ENCODE measurements at places on chromosomes 16 and 17.
A peak's percentile ranks its signal among the peaks of the same experiment; 100 is the strongest.

GRCh38 chr17:69492410-69493071, 78.0 kb downstream of the MAP2K6 start:
- no peak for DNase-seq

DNA sequence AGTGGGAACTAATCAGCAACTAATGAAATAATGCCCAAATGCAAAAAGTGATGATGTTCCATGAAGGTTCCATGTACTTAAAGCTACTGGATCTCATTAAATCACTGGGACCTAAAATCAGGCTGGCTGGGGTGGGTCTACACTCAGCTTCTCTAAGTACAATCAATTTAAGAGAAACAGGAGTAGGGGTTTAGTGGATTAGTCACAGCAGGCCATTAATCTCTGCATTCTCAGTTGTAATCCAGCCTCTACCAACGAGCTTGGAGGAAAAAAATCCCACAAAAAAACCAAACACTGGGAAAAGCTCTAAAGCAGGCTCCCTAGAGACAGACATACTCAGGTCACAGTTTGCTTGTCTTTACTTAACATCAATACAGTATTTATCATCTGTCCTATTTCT, 15.0 kb downstream of the CA10 start:
- no peak for DNase-seq

DNA sequence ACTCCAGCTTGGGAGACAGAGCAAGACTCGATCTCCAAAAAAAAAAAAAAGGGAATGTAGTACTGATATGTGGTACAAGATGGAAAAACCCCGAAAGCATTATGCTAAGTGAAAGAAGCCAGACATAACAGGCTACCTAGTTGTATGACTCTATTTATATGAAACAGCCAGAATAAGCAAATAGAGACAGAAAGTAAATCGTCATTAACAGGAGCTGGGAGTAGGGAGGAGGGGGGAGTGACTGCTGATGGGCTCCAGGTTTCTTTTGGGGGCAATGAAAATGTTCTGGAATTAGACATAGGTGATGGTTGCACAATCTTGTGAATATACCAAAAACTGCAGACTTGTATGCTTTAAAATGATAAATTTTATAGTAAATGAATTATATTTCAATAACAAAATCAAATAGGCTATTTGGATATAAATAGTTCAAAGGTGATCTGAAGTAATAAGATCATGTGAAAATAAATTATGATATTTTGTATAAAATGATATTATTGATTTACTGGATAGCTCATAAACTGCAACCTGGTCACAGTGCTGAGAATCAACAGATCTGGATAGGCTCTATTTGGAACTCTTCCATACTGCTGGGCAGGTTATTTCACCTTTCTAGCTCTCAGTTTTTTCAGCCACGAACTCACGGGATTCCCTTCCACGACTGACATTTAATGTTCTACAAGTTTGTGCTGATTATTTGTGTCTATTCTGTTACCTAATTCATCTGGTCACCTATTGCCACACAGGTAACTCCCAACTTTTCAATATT, 27.1 kb downstream of the ZNF652 start:
- DNase-seq: no peak

DNA sequence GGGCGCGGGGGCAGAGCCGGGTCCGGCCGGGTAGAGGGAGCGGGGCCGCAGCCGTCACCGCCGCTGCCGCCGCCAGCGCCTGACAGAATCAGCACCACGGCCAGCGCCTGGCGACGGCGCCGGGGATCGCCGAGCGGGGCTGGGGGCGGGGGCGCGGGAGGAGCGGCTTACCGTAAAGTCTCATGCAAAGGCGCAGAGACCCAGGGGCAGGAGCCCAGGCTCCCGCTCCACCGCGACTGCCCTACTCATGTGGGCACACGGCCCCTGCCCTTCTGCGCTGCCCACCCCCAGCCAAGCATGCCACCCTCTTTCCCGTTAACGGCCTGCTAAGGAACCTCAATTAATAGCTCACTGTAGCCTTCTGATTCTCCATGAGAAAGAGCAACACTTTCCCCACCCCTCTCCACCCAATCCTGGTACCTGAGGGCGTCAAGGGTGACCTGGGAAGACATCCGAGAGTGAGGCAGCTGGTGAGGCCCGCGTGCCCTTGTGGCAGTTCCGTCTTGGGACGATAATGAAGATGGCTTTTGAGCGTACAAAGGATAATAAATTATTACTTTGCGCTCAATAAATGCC, at the start of gene SEZ6:
SEZ6 (minus strand) TSS at position 98 of the 576 bp plus-strand sequence. CDS start 164 bp downstream, outside the sequence.
- DNase-seq: peak; percentile 71

DNA sequence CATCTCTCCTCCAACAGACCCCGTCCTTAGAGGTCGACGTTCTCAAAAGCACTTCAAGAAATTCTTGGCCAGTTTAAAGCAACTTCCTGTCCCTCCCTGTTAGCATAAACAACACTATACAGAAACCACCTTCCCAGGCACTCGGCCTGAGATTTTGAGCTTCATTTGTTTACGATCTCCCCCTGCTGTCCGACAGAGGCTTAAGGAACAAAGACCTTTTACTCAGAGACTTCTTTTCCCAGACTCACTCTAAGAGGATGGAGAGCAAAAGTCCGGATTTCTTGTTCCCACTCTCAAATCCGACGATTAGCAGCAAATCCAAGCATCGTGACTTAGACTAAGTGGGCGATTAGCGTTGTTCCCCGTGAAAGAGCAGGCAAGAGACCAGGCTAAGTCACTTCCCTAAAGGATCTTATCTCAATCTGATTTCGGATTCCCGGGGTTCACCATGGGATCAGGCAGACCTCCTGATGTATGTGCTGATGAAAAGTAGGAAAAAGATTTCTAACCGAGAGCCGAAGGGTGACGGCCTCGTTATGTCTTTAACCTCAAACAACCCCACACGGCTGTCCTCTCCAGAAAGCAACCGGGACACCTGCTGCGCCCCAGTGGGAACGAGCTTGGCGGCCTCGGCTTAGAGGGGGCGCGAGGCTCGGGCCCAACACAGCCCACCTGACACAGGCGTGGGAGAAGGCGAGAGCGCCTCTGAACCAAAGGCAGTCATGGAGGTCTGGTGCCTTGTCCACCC, 598 bp downstream of the INPP5K start:
- DNase-seq: no peak

DNA sequence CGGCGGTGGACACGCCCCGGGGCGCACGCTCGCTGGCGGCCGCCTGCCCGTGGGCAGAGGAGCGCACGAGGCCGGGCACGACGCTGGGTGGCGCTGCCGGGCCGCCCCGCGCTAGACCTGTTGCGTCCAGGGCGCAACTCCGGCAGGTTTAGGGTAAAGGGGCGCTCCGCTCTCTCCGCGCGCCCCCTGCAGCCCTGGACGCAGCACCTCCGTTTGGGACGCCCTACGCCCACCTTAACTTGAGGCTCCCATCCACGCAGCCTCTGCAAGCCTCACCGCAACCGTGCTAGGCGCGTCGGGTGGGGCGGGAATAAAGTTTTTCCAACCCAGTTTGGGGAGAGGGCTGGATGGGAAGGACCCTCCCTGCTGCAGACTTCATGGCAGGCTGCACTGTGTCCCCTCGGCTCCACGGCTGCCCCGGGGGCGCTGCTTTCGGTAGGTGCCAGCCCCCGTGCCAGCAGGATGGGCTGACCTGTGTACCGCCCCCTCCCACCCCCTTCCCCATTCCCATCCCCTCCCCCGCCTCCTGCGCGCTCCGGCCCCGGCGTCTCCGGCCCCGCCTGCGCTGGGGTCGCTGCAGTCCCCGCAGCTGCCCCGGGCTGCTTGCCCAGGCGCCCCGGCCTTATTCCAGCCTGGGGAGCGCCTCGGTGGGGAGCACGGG, at the start of gene SYT17:
SYT17 (plus strand) TSS at position 531 of the 661 bp plus-strand sequence. CDS start 407 bp downstream, outside the sequence.
- DNase-seq: peak; percentile 12

DNA sequence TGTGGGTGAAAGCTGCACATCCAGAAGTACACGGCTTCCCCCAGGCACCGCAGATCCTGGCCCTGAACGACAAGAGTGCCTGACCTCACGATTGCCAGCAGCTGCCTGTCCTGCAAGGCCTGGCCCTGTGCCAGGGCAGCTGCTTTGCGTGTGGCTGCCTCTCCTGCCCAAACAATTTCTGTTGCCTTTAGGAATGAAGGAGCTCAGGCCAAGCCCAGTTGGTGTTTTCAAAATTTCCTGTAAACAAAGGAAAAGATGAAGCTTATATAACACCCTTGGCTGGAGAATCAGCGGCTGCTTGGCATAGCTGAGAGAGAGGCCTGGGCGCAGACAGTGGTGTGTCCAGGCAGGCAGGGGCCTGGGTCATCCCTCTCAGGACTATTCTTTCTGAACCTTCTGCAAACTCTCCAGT, 11.7 kb upstream of the SLC47A2 start:
- no peak for DNase-seq

GRCh38 chr16:15509051-15509592, 74.7 kb downstream of the BMERB1 start:
- no peak for DNase-seq

DNA sequence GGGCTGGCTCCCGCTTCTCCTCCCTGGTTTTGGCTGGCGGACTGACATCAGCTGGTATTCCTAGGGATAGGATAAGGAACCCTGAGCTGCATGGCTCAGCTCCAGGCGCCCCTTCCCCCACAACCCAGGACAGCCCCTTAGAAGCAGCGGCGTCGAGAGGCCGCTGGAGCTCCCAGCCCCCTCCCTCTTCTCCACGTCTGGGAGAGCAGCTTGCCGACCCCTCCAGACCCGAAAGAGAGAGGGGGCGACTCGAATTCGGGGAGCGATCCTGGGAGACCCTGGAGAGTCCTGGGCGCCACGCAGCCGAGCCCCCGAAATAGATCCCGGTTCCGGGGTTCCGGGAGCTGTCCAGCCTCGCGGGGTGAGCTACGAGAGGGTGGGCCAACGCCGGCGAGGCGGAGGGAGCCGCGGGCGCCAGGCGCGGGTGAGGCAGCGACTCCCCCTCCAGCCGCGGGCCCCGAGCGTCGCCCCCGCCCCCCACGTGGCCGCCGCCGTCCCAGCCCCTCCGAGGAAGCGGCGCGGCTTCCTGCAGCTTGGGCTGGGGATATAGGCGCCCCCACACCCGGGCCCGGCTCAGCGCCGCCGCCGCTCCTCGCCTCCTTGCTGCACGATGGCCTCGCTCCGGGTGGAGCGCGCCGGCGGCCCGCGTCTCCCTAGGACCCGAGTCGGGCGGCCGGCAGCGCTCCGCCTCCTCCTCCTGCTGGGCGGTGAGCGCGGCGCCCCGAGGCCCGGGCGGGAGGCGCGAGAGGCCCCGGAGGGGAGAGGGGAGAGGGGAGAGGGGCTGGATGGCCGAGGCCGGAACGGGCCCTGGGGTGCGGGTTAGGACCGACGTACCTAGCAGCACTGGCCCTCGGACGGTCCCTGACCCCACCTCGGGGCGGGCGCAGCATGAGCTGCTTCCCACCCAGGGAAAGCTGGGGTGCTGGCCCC, at the start of gene RAMP2:
RAMP2 (plus strand) TSS at position 576 of the 930 bp plus-strand sequence; CDS start at position 611, 35 bp downstream.
- DNase-seq: no peak

DNA sequence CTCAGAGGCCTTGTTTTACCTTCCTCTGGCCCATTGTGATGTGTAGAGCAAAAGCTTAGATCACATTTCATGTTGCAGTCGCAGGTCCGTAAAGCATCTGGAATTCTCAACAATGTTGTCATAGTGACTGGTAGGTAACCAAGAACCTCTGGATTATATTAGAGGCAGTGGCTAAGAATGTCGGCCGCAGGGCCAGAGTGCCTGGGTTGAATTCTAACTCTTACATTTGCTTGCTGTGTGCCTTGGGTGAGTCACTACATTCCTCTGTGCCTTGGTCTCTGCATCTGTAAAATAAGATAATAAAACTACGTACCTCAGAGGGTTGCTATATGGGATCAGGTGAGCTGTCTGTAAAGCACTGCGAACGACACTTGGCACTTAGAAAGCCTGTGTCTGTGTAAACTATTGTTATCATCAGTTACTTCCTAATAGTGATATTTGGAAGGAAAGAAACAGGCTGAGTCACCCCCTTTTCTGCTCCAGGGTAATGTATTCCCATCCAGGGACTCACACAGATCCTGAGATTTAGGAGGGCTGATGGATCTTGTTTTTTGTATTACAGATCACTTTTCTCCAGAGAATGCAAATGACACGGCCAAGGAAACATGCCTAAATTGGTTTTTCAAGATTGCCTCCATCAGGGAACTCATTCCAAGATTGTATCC, 52.2 kb downstream of the VPS35L start:
- no peak for DNase-seq

- no peak for DNase-seq
These were observed 408 bp downstream of the ADGRG1 start for GRCh38 chr16:57628783-57629293.

DNA sequence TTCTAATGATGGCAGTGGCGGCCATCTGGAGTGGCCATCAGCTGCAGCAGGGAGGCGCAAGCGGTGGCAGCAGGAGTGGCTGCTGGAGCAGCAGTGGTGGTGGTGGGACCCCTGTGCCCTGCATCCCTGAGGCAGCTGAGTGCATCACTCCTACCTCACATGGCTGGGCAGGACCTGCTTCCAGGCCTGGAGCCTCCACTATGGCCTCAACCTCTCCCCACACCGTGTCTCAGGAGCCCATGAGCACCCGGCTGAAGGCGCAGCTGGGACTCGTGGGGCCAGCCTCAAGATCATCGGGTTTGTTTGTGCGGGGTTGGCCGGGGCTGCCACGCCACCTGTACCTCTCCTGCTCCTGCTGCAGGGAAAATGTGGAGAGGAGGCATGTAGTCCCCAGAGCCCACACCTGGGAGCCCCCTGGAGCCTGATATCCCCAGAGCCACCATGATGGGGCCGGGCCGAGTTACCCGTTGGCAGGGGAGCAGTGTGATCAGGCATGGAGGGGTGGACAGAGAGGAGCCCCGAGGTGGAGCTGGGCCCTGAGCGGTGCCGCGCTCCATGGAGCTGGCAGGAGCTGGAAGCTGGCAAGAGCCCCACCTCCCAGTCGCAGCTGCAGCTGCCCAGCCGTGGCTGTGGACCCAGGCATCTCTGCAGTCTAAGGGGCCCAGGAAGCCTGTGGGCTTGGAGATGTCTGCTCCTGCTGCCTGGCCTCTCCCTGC, 16.7 kb downstream of the RHOT1 start:
- no peak for DNase-seq

DNA sequence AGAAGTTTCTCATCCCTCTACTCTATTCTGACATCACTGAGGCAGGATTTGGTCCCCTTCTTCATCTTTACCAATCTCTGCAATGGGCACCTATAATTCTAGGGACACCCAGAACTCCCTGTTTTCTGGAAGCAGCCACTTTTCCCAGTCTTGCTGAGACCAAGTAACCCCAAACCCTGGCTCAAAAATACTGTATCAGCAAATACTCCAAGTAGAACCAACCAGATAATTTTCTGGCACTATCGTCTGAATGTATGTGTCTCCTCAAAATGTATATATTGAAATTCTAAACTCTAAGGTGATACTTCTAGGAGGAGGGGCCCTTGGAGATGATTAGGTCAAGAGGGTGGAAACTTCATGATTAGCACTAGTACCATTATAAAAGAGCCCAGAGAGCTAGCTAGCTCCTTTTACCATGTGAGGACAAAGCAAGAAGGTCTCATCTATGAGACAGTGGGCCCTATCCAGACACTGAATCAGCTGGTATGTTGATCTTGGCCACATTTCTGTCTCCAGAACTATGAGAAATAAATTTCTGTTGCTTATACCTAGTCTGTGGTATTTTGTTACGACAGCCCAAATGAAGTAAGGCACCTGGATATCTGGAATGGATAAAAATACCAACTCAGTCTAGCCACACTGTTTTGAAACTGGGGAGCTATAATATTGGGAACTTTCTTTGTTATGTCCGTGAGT, 464.4 kb downstream of the CDH11 start:
- DNase-seq: no peak
